ENCODE measurements at places on chromosomes 5 and 9. TPM values are rescaled to one million over a fixed set of nuclear protein-coding genes. Genes with fewer than 3 reads are reported as not detected.

The SLC6A18 gene
- total RNA-seq: not detected

The FLT4 gene
- total RNA-seq: 0.33 TPM

The UGT3A2 gene
- not detected for total RNA-seq

The TLR4 gene
- 35.8 TPM for total RNA-seq

The HAPLN1 gene
- 144 TPM for total RNA-seq
